ENCODE measurements at places on chromosomes 6 and 20.

- DNase-seq, result no peak
Observed at GRCh38 chr20:33311996-33312395, 29.0 kb downstream of the BPIFB1 start.

- DNase-seq, result no peak
Observed at GRCh38 chr6:2729921-2730320, 20.8 kb downstream of the MYLK4 start.

GRCh38 chr6:24251339-24251738 is 106.5 kb downstream of the DCDC2 start:
- no peak for DNase-seq

DNA sequence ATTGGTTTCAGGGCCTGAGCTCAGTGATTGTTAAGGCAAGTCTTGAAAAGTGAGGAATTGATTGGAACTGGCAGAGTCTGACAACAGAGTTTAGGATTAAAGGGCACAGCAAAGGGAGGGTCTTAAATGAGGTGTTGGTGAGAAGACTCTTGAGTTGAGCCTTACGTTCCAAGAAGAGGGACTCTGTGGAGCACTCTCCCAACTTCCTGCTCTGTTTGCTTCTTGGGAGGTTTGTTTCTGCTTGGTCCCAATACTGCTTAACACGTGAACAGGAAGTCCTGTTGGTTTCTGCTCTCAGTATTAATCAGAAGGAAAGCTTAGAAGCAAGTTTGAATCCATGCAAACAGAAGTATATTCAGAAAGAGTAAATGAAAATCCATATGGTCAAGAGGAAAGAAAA is 15.6 kb upstream of the SYNDIG1 start:
- DNase-seq, result no peak

DNA sequence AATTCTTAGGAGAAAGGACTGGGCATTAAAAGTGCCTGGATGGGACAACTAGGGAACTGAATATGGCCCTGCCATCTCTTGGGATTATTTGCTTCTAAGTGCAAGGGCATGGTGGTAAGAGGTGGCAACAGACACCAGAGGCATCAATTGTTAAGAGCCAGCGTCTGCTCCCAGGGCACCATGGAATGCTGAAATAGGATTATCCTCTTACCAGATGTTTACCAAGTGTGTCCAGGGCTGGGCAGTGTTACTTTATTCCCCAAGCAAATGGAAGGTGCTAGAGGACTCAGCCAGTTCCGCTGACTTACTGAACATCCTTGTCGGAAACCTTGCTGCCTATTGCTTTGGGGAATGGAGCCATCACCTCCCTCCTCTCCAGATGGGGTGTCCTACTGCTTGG is 273.6 kb upstream of the SUPT3H start:
- no peak for DNase-seq

GRCh38 chr6:28980137-28980851 is 24.8 kb downstream of the ZNF311 start:
- no peak for DNase-seq

DNA sequence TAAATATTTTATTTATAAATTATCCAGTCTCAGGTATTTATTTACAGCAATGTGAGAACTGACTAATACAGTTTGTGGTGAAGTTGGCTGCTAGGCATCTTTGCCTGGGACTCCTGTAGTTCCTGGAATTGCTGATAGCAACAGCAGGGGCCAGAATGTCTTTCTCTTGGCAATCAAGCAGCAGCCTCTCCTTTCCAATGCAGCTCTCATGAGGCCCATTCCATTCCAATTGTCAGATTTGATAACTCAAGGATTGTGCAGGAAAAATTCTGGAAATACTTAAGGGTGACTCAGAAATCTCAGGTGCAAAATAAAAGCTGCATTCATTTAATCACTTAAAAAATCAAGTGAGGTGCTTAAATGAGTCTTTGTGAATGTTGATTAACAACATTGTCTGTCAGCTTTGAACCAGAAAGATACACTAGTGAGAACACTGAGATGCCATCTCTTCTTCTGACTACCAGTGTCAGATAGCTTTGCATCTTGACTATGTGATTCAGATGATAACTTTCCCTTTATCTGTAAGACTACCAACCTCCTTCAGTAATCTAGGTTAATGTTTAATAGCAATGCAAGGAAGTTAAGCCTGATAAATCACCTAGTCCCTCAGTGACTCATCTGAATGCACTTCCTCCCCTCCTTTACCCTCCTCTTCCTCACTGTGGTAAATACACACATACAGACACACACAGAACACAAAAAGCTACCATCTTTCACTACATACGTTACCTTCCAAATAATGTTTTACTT is 32.1 kb upstream of the COL21A1 start:
- DNase-seq, result no peak

DNA sequence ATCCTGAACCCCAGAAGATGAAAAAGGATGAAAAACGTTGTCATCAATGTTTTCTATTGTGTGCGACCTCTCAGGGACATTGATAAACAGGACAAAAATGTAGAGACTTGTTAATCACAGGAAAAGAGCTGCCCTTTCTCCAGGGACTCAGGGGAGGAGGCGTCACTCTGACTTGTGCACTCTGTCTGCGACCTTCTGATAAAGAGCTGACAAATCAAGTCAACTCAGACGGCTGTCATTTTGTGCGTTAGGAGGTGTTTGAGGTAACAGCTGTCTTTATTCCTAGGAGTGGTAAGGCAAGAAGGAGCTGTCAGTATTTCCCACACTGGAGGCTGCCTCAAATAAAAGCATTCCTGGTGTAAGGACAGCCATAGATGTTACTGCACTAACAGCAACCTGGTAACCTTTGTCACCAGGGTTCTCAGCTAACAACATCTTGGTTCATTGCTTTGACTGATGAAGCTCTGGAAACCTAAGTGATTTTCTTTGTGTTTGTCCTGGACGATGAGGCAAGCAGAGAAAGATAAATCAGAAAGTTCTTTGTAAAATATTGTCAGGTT is 38.6 kb upstream of the NXT1 start:
- no peak for DNase-seq

GRCh38 chr20:22333885-22334545 is 250.4 kb downstream of the FOXA2 start:
- no peak for DNase-seq

GRCh38 chr6:3212261-3212660 is 15.2 kb downstream of the TUBB2B start:
- no peak for DNase-seq

Data from T-helper 1 cell (primary cell).